ENCODE measurements at places on chromosomes 2 and 18.

GRCh38 chr2:166106431-166107015, 21.3 kb downstream of the SCN1A start:
- no peak for DNase-seq

DNA sequence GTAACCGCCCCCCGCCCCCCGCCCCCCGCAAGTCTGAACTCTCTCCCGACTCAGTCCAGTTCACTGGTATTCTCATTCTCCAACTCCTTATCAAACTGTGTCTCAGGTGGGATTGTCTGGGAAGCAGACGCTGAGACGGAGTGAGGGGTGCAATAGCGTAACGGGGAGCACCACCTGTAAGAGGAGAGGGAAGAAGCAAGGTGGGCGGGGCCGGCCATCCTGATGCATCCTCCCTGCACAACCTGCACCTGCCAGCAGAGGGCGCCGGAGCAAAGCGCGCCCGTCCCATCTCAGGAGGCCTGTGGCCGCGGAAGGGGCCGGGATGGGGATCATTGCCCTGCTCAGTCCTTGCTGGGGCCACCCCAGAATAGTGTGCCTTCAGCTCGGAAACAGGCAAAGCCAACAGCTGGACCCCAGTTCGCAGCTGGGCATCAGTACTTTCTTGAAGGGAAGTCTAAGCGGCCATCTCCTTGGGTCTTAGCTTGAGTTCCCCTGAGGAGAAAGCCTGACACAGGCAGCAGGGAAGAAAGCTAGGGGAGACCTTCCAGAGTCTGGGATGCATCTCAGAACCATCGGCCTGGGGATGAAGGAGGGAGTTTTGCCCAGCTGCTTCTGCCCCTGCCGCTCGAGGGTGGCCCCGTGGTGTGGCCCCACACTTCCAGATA, 208.0 kb downstream of the TFCP2L1 start:
- DNase-seq: no peak

- no peak for DNase-seq
Observed at GRCh38 chr18:58584200-58585127, 44.4 kb downstream of the ALPK2 start.

GRCh38 chr18:68778280-68778886, 19.5 kb upstream of the CCDC102B start:
- no peak for DNase-seq

- DNase-seq: peak; percentile 19
Observed at GRCh38 chr2:137173463-137173862, 408.1 kb downstream of the THSD7B start.

GRCh38 chr2:165289069-165289468, 49.9 kb downstream of the SCN2A start:
- DNase-seq: no peak

DNA sequence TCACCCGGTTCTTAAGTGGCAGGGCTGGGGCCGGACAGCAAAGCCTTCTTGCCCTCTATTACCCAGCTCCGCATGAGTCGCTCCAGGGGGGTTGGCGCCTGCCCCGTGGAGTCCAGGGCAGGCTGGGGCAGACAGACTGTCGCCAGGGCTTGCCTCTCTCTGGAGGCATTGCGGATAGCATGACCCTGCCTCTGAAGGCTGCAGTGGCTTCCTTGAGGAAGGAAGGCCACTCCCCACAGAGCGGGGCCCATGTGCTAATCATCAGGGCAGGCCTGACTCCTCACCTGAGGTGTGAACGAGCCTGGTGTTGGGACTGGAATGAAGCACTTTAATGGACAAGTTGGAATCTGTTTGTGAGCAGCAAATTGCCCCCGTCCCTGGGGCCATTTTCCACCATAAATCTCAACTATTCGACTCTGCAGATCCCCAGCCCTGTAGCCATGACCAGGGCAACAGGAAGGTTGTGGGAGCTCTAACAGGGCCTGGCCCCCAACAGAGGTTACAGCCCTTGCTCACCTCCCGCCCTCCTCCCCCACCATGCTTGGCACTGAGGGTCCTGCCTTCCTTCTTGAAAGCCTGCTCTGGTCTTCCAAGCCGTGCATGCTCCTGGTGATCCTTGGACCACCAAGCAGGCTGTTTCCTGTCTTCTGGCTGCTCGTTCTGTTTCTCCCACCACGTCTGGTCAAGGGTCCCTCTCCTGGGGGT, 144.9 kb upstream of the HAAO start:
- DNase-seq: no peak

DNA sequence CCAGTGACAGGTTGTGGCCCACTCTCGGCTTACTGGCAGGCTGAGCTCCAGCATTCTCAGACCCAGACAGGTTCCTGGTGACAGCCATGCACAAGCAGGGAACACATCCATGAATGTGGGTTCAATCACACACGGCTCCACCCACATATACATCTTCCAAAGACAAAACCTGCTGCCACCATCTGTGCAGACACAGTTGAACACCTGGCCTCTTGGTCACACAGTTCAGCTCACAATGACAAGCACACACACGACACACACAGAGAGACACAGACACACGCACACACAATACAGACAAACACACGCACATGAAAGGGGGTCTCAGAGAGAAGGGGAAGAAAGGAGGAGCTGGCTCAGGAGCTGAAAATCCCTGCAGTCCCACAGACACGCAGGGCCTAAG, 32.1 kb upstream of the PTMA start:
- no peak for DNase-seq

DNA sequence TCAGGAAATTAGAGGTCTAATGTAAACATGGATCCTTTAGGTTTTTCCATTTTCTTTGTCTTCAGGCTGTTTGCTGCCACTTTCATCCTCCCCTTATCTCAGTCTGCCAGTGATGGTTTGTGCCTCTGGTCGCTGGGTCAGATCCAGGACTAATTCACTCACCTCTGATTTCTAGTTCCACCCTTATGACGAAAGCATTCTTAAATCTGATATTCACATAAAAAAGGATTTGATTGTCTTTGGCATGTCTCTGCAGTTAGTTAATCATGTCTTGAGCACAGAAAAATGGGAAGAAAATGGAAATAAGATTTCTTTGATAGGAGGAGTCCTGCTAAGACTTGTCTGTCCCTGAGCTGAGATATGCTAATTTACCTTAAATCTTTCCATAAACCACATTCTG, 4.6 kb downstream of the IL1RL1 start:
- DNase-seq: no peak

DNA sequence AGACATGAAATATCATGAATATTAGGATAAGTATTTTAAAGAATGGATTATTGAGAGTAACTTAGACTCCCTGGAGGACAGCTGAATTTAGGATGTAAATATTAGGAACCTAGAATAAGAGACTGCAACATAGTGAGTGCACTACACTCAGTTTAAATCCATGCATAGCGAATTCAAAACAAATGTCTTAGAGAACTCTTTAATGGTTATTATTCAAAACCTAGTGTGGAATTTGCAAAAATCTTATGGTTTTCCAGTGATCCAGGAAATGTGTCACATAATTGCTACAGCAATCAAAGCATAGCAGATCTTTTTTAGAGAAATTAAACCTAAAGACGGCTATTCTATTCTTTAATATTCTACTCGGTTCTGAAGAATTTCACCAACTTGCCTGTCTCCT, 239.0 kb downstream of the TMX3 start:
- DNase-seq: no peak

DNA sequence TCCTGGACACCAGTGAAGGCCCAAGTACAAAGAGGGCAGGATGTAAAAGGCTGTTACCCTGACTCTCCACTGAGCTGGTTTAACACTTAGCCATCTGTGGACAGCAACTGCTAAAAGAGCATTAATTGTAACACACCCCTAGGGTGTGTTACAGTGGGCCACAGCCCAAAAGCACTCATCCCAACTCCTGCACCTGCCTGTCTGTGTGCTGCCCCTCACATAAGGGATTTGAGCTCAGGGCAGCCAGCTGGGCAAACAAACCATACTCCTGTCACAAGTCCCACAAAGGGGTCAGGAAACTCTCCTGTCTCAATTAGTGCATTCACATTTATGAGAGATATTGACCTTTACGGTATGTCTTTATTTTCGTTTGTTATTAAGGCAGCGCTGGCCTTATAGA, 833.1 kb upstream of the NXPH2 start:
- no peak for DNase-seq

GRCh38 chr2:20536619-20537422, 89.9 kb downstream of the RHOB start:
- DNase-seq: no peak

GRCh38 chr2:2757764-2758163, 426.7 kb upstream of the MYT1L start:
- no peak for DNase-seq

DNA sequence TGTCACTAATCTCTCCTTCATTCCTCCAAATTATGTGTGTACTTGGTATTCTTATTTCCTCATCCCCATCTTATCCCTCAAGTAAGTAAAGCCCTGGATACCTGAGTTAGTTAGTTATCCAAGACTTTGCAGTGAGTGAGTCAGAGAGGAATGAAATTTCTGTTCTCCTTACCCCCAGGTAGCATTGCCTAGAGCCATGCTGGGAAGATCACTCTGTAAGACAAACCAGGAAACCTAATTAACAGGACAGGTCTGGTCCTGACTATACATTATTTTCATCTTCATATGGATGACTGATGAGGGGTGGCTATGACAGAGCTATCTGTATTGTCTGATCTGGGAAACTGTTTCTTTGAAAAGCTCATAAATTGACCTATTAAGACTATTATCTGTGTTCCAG, 55.0 kb upstream of the ITGA6 start:
- no peak for DNase-seq

GRCh38 chr18:46324087-46324955, 220.1 kb downstream of the HAUS1 start:
- DNase-seq: no peak

DNA sequence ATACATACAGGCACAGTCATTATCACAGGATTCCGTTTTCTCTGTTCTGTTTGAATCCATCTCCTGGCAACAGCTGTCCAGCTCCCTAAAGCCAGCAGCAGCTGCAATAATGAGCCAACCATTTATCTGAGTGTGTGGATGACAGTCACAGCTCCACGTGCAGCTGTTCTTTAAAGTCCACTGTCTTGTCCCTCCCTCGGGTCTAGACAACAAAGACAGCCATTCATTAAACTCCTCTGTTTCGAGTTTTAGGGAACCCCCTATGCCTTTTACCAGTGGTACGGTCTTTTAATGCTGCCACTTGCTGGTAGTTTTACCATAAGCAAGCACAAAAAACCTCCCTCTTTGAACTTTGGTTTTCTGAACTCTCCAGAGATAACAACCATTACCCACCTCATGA, 16.0 kb upstream of the MSGN1 start:
- no peak for DNase-seq

DNA sequence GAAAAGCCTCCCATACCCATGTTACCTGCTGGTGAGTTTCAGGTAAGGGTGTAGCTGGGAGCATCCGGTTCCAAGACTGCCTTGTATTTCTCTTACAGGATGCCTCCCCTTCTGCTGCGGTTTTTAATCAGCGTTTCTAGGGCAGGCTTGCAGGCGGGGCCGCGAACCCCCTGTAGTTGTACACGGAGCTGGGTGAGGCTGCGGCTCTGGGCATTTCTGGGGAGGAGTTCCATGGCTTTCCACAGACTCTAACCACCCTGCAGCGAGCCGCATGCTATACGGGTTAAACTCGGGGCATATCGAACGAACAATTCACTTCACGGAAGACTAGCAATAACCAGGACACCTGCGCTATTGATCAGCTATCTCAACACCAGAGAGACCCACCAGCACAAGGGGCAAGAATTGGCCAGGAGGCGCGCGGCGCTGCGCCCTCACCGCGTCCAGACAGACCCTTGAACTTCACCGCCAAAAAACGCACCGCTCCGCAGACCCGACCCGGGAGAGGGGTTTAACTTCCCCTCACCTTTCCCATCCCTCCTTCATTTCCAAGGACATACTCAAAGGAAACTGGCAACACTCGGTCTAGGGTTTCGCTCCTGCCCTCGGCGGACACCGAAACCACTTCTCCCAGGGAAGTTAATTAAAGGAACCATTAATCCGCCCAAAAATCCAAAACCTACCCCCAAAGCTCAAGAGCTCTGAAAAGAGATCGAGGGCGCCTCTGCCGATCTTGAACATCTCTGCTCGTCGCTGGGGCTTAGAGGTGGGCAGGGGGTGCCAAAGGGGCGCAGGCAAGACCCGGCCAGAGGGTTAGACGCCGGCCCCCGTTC, 909 bp downstream of the TGFA start:
- no peak for DNase-seq

DNA sequence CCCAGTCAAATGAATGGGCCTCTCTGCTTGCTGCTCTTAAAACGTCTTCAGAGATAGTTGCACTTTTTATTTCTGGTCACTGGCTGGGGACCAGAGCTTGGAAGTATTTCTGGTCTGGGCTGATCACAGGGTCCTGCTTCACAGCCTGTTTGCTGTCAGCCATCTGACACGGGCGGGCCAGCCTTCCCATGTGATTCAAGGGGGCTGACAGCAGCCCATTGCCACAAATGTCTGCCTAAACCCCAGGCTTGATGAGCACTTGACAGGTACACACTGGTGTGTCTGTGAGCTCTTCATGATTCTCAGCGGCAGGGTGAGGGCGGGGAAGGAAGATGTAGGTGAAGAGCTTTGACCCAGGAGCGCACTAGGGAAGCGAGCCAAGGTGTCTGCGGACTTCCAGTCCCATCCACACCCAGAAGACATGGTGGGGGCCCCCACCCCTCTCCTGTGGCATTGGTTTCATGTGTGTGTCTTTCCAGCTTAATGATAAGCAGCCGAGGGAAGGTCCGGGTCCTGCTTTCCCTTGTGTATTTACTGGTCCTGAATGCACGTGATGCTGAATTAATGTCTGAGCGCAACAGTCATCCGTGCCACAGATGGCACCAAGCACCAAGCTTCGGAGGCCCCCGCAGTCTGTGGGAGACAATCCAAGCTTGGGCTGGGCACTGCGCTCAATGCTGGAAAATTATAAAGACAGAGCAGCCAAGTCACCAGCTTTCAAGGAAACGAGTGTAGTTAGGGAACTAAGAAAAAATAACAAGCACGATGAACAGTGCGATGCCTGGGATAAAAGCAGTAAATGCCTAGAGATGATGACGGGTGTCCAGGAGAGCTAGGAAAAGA, 73.3 kb downstream of the SH3BP4 start:
- DNase-seq: no peak

DNA sequence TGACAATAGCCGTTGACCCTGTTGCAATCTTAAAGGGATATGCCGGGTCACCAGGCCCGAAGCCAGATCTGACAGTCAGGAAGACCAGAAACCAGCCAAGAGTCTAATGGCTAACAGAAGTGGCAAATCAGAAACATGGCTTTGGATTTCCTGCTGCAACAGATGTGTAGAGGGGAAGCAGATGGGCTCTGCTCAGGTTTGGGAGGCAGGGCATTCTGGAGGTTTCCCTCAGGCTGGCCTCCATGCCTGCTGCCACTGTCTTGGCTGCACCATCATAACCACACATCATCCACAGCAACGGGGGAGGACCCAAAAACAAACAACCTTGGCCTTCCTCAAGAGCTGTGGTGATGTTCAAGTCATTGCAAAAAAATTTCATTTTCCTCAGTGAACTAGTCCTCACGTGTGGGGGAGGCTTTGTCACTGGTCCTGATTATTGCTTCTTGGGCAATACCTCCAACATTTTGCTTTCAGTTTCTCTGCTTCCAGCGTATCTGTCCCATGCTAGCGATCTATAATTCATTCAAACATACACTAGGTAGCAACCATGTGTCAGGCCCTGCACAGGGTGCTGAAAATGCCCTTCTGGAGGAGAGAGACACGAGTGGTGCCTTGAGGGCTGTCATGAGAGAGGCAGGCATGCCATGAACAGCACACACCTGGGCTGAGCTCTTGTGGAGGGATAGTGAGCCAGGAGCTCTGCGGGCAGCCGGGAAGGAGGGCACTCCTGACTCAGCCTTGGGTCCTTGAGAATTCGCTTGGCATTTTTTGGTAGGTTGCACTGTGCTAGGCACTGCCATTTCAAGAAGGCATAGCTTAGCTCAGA, 48.2 kb upstream of the LGALSL start:
- DNase-seq: peak; percentile 49

- DNase-seq: no peak
Observed at GRCh38 chr18:32548688-32549087, 78.0 kb upstream of the GAREM1 start.

- DNase-seq: peak; percentile 52
Observed at GRCh38 chr2:74566754-74567085, 12.2 kb downstream of the DOK1 start.

Measured in kidney epithelial cell (primary cell).